Stimulated activated CD8-positive, alpha-beta memory T cell treated with anti-CD3 and anti-CD28 coated beads, Interleukin-7, amount 100 ng/mL, for 48 hours (primary cell): ENCODE measurements at places on chromosomes 6 and 20.

DNA sequence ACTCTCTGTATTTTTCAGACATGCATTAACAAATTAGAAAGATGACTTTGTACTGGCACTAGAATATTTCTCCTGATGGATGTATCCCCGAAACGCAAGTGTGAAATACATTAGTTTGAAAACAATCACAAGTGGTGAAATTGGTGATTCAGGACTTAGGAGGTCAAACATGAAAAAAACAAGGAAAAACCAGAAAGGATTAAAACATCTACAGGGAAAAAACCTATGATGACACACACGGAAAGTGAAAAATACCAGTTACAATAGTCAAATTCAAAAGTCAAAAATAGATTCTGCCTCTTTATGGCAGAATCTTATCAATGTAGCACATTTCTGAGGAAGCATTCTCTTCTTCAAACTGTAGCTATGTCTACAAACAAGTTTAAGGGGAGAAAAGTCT is 129.0 kb upstream of the SGK1 start:
- no peak for DNase-seq

- DNase-seq = no peak
Observed at GRCh38 chr6:144377586-144378210, 92.6 kb downstream of the UTRN start.

DNA sequence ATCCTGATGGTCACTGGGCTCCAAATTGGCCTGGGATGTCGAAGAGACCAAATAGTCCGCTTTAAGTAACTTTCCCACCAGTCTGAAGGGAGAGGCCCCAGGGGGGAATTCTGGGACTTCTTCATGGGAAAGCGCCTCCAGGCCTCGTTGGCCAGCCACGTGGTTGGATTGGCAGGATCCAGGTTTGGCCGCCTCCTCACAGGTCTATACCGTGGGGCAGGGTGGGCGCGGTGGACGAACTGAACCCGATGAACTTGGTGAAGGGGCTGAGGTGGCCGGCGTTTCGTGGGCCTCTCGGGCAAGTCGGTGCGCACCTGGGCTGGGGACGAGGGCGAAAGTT is 297 bp downstream of the POM121L2 start:
- no peak for DNase-seq

GRCh38 chr6:89527634-89528033 is 94.7 kb downstream of the ANKRD6 start:
- DNase-seq = no peak

GRCh38 chr6:69026715-69027114 is 391.6 kb downstream of the ADGRB3 start:
- DNase-seq = no peak

- no peak for DNase-seq
Observed at GRCh38 chr6:26021001-26021349, 58.4 kb downstream of the TRIM38 start.

- DNase-seq = no peak
Observed at GRCh38 chr6:71031912-71032311, 75.1 kb upstream of the B3GAT2 start.

- DNase-seq = no peak
Observed at GRCh38 chr6:27617046-27617687, 144.3 kb upstream of the ZNF184 start.

DNA sequence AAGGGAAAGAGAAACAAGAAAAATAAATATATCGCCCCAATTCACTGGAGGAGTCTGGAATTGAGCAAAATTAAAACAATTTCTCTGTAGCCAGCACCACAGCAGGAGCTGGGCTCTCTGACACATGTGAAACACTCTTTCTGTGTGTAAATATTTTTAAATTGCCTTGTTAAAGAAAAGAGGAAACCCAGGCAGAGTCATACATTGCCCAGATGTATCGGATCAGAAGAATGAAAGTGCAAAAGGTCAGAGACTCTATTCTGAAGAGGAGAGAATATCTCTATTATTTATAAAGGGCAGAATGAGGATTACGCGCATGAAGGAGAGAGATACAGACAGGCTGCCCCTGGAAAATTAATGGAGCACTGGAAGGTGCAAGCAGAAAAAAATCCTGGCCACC is 127.0 kb upstream of the MAN1A1 start:
- no peak for DNase-seq

DNA sequence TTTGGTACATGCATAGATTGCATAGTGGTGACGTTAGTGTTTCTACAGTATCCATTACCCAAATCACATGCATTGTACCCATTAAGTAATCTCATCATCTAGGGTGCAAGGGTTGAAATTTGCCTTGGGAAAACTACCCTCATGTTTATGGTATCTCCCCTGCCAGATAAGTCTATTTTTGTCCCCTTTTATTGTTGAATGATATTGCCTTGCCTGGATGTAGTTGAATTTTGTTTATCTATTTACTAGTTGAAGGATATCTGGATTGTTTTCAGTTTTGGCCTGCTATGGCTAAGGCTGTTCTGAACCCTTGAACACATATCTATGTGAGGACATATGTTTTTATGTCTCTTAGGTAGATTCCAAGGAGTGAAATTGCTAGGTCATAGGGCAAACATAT is 13.4 kb downstream of the HLA-DRB1 start:
- DNase-seq = no peak

- no peak for DNase-seq
Observed at GRCh38 chr20:50149481-50150254, 3.9 kb downstream of the PEDS1 start.

- DNase-seq = no peak
Observed at GRCh38 chr20:63255931-63256704, 1.9 kb upstream of the NKAIN4 start.

DNA sequence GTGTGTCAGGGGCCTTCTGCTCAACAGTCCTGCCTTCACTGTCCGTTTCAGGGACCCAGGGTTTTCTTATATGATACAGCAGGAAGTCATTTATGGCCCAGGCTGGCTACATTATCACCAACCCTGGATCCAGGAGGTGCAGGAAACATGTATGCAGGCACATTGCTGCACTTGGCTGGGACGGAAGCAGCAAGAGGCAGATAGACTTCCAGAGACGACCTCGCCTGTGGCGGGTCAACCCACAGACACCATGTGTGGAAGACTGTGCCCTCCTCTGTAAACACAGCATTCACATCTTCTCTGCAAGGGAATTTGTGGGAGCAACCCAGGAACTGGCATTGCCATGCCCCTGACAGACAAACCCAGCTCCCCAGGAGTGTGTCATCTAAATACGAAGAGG is 43.7 kb downstream of the TBC1D7 start:
- DNase-seq = no peak

- no peak for DNase-seq
Observed at GRCh38 chr20:12030470-12030869, 112.8 kb downstream of the BTBD3 start.

DNA sequence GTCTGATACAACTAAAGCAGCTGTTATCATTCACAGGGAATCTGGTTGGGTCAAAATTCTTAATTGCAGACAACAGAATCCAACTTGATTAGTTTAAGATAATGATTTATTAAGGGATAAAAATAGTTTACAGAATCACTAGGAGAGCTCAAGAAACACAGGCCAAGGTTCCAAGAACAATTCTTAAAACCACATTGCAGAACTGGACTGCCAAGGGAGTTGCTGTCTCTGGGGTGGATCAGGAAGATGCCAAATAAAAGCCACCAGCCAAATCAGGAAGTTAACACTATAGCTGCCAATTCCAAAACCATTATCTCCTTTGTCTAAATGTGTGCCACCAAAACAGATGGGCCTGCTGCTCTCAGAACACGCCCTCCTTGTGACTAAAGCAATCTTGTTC is 53.7 kb downstream of the NUDT3 start:
- no peak for DNase-seq

- DNase-seq = no peak
Observed at GRCh38 chr6:33663028-33663427, 41.9 kb downstream of the ITPR3 start.

DNA sequence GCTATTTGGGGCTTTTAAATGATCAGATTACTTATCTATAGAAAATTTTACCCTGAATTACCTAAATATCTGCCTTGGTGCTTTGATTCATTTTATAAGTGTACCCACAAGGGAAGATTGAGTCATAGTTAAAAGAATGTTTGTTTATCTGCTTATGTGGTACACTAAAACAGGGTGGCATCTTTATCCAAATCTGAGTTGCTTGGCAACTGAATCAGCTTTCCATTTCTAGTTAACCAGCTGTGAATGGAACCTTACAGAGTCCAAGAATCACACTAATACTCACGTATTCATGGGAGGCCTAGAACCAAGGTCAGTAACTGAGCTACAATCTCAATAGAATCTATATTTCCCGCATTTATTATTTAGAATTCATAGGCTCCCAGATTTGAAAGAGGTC is 44.0 kb upstream of the CAP2 start:
- DNase-seq = no peak

DNA sequence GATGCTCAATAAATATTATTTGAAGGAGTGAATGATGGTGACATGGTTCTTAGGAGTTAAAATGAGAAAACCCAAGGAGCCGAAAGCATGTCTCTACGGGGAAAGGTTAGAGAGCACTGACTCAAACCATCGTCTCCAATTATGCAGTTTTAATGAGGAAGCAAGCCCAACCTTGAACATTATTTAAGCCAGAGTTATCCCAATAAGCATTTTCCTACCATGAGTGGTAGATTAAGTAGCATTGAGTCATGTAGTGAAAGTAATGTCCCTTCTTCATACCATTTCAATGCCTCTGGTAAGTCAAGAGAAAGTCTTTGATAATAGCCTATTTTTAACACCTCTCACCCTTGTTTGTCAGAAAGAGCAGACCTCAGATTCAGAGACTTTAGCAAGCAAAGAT is 13.5 kb downstream of the TSHZ2 start:
- DNase-seq = no peak

DNA sequence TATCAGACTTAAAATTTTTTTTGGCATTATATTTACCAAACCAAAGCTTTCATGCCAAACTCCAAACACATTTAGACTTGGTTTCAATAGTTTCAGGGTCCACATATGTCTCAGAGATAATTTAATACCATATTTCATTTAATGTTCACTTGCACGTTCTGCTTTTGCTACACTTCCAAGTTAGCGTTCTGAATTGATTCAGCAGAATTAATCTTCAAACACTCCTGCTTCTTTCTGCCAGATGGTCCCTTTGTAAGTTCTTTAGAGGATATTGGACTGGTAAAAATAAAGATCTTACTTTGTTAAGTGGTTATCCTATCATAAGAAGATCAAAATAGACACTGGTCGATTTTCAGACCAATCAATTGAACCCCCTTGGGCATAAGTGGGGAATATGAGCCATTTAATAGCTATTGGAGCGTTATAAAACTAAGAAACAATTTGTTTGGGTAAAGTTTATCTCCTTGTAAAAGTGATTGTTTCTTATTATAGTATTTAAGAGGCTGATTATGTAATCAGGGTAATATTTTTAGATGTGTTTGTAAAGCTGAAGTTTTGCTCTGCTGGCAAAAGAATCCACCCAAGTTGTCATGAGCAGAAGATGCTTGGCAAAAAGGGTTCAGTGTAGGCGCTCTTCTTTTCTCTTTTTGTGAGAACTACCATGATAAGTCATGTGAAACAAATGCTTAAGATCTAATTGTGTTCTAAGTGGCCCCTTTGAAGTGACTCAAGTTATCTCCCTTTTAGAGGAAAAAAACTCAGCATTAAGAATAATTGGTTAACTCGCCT is 92.2 kb downstream of the MCHR2 start:
- no peak for DNase-seq

GRCh38 chr6:132084811-132085509 is 133.8 kb upstream of the CCN2 start:
- no peak for DNase-seq

GRCh38 chr6:50837589-50838445 is 19.1 kb downstream of the TFAP2B start:
- DNase-seq = no peak

DNA sequence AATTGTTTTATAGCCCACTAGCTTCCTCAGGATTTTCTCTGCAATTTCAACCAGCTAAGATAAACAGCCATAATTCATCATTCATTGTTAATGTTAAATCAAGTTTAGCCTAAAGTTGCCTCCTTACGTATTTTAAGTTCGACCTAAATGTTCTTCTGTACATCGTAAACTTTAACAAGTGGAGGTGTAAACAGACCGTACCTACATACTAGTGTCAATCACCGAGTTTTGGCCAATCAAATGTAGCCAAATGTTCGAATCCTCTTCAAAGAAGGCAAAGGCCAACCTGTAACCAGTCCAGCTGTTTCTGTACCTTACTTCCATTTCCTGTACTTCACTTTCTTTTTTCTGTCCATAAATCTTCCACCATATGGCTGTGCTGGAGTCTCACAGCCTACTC is 13.5 kb downstream of the MBOAT1 start:
- no peak for DNase-seq

- DNase-seq = no peak
Observed at GRCh38 chr20:61949363-61949713, 116.3 kb downstream of the TAF4 start.

GRCh38 chr20:59182401-59183044 is 18.9 kb downstream of the ZNF831 start:
- no peak for DNase-seq

DNA sequence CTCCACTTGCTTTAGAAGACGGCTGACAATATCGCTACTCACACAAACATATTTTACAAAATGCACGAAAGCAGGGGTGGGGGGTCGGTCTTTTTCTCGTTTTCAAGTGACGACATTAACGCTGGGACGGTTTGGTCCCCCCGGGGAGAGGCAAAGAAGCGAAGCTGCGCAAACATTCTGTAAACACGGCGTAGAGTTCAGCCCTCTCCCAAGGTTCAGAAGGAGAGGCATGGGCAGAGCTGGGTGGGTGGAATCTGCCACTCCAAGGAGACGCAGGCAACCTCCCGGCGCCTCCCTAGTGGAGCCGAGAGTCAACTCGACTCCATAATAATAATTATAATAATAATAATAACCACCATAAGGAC is 2.4 kb downstream of the NKX2-2 start:
- no peak for DNase-seq

GRCh38 chr20:653590-654416 is 803 bp upstream of the SRXN1 start:
- no peak for DNase-seq

DNA sequence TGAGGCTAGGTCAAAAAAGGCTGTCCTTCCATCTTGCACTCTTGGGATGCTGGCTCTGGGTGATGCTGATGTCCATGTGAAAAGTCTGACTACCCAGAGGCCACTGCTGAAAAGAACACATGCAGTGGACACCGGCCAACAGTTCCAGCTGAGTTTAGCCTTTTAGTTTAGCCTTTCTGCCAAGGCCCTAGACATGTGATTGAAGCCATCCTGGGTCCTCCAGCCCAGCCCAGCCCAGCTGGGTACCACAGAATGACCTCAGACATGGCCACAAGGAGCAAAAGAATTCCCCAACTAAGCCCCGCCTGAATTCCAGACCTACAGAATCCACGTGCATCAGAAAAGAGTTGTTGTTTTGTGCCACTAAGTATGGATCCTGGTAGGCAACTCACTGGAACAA is 17.4 kb downstream of the PIGT start:
- DNase-seq = no peak

DNA sequence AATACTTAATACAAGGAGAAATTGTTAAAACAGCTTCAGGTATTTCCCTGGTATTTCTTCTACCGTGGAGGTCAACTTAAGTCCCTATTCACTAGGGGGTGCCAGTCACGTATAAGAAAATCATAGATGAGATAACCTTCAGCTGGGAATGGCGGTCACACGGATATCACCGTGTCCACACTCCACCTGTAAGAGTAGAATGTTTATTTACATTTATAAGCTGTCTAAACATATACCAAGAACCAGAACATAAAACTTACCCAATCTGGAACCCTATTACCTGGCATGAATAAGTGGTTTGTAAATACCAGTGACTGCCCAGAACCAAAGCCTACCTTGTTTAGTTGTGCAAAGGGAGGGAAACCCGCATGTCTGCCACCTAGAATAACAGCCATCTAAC is 1.9 kb upstream of the ELOVL4 start:
- DNase-seq = no peak
